ENCODE measurements at places on chromosomes 6 and 20.

GRCh38 chr20:60642541-60642940 is 609.5 kb upstream of the CDH4 start:
- no peak for DNase-seq

DNA sequence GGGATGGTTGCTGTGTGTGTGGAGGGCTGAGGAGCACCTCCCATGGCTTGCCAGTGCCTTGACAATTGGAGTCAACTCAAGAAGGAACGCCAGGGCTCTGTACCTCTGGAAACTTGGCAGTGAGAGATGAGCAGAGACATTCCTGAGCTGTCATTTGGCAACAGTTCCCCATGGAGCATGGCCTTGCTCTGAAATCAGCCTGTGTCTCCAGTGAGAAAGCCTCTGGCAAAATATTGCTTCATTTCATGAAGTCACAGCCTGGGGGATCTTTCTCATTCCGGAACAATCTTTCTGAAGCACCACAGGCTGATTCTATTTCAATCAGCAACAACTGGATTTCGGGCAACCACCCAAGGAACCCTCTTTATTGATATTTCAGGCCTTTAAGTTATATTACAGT is 52.2 kb upstream of the FNDC1 start:
- DNase-seq: peak; percentile 63

GRCh38 chr6:20200761-20201630 is 11.3 kb downstream of the MBOAT1 start:
- DNase-seq: no peak

DNA sequence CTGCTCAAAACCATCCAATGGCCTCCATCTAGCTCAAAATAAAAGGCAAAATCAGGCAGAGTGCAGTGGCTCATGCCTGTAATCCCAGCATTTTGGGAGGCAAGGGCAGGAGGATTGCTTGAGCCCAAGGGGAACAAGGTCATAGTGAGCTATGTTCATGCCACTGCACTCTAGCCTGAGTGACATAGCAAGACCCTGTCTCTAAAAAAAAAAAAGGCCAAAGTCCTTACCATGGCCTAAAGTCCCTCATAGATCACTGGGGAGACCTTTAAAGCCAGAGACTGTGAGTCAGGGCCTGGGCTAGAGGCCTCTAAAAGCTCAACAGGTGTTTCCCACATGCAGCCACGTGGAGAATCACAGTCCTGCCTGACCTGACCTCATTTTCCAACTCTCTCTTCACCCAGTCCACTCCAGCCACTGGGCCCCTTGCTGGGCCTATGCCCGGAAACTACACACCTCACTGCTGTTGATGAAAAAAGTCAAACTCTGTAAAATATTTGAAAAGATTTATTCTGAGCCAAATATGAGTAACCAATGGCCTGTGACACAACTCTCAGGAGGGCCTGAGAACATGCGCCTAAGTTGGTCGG is 28.2 kb upstream of the TAB2 start:
- DNase-seq: no peak

DNA sequence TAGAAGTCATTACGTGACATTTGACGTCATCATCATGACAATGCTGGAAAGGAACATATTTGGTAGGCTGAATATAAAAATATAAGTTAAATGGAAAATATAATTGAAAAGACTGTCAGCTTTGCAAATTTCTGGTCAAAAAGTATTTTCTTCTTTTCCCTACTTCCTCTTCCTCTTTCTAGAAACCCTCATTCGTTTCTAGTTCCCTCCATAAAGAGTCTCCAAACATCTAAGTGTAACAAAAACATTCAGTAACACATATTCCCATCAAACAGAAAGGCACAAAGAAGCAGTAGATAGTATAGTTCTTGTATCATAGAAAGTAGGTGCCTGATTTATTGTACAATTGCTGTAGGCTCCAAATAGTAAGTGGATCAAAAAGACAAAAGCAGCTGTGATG is 150.8 kb upstream of the FAM83B start:
- DNase-seq: peak; percentile 71
